ENCODE measurements at places on chromosomes 2 and 18.

DNA sequence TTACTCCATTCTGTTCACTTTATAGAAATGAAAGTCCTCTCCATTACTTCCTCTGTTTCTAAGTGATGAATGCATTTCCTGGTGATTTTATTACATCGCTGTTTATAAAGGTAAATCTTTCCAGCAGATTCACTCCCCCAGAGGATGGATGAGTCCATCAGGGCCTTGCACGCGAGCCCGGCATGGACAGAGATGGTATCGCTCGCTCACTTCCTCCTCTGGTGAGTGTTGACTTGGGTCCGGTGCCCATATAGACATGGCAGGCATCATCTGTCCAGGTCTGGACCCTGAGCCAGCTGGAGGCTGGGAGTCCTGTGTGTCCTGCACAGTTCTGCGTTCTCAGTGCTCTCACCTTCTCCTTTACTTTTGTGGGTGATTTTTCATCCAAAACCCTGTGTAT is 733.6 kb upstream of the SALL3 start:
- no peak for DNase-seq

DNA sequence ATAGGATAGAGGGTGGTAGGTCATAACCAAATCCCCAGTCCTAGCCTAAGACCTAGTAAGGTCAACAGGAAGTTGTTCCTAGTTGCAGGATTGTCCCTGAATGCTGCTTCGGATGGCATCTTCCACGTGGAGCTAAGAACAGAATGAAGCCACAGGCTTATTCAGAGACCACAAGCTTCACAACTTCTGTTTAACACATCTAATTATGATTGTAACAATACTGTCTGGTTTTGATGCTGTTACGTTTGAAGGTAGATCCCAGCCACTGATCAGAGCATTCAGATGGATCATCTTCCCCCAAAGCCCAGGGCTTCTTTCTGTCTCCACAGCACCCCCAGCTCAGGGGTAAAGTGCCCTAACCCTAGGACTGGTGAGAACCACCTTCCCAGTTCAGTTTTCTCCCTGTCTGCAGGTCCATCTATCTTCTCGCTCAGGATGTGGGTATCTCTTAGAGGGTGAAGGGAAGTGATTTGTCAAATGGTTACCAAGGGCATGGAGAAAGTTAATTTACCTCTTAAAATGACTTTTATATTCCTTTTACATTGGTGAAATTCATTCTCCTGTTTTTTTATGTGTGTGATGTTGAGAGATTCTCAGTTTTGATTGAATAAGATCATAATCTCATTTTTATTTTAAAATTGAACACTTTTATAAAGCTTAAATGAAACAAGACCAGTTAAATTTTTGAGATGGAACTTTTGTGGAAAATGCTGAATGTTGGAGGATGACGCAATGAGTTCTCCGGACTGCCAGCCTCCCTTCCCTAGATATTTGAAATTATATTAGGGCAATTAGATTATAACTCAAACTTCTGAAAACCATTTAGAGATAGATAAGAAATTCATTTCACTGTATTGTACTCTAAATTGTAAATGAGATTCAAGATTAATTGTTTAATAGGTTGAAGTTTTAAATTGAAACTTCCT is 66.5 kb downstream of the RHBDD1 start:
- DNase-seq, result no peak

- DNase-seq, result peak; percentile 5
Measured at GRCh38 chr2:196105951-196106350, 37.3 kb upstream of the DNAH7 start.

- DNase-seq, result no peak
Measured at GRCh38 chr2:114424699-114425098, 17.7 kb upstream of the DPP10 start.

DNA sequence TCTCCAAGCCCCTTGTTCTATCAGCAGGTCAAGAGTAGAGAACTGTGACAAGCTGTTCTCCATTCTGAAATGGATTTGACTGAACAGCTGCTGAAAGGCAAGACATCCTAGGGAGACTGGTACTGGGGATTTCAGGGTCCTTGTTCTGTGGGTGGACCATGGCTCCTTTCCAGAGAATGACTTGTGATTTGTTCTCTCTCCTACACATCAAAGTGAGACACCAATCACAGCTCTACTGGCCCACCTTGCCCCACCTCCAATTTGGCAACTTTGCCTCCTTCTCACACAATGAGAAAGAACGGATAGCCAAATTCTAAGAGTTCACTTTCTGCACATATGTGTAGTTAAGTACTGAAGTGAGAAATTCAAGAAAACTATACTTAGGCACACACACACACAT is 67.4 kb downstream of the BCL11A start:
- DNase-seq, result no peak

GRCh38 chr2:242013771-242014170 is 144.2 kb downstream of the RTP5 start:
- DNase-seq, result no peak

DNA sequence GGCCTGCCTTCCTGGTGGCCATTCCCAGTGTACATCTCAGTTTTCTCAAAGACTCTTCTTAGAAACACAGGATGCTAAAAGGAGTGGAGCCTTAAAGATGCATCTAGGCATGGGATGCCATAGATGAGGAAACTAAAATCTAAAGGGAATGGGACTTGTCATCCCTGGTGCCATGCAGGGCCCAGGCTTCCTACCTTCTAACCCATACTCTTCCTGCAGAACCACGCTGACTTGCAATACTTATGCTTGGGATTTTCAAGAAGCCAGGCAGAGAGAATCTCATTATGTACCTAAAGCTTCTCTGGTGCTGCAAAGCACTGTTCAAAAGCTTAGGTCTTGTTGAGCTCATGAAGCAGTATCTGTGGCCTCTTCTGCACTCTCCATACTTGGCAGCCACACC is 329.1 kb downstream of the CYRIA start:
- DNase-seq, result no peak

DNA sequence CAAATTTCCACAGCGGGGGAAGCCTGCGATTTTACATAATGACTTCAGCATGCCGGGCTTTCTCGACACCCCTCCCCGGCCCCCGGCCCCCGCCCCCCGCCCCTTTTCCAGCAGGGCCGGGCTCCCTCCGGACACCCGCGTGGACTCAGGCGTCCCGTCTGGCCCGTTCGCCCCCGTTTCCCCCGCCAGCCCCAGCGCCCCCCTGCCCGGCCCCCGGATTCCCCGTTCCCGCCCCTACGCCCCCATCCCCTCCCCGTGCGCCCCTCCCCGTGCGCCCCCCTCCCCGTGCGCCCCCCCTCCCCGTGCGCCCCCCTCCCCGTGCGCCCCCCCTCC is 456 bp upstream of the NFATC1 start:
- no peak for DNase-seq

DNA sequence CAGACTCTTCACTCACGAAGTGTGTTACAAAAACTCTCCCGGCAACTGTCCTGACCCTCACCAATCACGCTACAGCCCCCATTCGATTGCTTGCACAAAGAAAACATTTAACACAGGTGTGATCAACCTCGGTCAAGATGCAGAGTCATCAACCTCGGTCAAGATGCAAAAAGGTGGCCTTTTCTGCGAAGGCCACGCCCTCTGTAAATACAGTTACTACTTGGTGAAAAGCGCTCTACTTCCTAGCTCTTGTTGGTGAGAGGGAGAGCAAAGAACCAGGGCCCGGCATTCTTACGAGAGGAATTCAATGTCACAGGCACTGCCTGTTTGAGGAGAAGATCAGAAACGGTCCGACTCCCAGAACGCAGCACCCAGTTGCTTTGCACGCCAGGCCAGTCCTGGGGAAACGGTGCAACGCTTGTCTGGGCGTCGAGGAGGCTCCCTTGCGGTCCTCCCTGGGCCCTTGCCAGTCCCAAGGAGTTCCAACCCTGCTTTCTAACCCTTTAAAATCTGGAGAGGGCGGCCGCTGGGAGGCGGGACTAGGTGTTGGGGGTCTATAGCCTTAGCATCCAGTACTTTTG is 1.9 kb downstream of the PIEZO2 start:
- no peak for DNase-seq

DNA sequence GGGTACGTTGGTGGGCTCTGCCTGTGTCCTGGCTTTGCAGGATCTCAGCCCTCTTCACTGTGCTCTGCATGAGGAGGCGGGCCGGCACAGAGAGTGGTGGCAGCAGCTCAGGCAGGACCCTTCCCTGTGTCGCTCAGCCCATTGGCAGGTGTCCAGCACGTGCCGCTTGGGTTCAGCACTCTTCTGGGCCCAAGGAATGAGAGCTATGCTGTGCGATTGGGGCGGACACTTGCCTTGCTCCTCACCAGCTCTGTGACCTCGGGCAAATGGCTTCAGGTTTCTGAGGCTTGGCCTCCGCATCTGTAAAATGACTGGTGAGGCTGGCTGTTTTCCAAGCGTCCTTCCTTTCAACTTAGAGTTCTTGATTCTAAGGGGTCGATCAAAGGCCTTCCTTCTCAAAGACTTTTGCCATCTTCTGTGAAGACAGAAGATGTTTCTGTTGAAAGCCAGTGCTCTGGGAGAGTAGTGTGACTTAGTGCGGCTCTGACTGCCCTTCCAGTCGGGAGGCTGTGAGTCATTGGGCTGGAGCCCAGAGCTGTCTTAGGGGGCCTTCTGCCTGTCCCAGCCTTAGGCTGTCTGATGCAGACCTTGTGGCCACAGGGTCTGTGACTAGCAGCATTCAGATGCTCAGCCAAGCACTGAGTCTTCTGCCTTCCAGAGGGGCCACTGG is 35.6 kb downstream of the GLI2 start:
- DNase-seq, result no peak

DNA sequence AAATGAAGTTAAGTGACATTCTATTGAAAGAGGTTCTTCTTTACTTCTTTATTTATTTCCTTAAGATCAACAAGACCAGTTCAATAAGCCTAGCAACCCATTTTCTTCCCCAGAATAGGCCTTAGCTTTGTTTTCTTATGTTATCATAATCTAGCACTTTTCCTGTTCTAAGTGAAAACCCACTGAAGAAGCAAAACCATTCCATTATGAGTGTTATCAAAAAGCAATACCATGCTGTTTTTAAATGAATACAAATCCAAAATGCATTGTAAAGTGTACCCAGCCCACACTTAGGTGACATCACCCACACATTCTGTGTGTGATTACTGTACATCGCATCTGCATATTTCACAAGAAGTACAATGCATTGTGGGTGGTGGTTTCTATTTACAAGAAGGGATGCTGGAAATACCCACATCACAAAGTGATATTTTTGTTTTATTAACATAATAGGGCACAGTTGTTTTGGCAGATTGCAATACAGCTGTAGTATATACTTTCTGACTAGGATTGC is 679.5 kb downstream of the KCNJ3 start:
- DNase-seq, result no peak

GRCh38 chr2:121999264-121999663 is 243.8 kb downstream of the TSN start:
- DNase-seq, result no peak

- no peak for DNase-seq
Measured at GRCh38 chr18:74899554-74899953, 301.9 kb downstream of the ZNF407 start.

- DNase-seq, result peak; percentile 11
Measured at GRCh38 chr2:74835831-74836674, 2.1 kb downstream of the HK2 start.

GRCh38 chr2:205769879-205770278 is 87.6 kb downstream of the NRP2 start:
- DNase-seq, result no peak

DNA sequence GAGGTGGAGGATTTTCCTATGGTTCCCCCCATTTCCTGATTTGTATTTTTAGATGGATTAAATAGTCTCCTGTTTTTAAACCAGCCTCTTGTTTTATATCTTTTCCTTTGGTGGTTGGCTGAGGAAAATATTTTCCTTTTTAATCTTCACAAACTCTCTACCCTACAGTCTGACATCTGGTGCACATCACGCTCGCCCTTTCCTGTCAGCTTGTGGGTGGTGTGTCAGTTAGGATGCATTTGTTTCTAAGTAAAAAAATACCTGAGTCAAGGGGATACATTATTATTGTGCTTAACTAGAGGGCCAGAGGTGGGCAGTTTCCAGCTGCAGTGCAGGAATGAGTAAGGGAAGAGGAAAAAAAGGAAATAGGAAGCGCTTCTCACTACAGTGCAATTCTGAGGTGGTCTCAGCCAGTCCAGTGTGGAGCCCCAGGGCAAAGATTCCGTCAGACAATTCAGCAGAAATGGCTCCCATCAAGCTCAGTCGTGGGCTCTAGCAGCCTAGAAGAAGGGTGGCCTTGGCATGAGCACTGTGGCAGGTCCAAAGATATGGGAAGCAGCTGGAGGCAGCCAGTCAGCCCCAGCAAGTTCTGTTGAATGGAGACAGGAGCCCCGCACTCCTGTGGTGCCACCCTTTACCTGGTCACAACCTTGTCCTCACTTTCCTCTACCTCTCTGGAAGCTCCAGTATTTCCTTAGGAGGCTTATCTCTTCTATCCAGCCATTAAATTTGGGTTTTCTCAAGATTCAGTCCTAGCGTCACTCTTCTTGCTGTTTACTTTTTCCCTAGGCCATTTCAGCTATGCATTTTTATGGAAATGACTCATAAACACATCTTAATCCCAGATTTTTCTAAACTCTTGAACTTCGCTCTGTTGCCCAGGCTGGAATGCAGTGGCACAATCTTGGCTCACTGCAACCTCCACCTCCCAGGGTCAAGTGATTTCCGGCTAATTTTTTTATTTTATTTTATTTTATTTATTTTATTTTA is 18.5 kb downstream of the SFTPB start:
- DNase-seq, result no peak

- DNase-seq, result no peak
Measured at GRCh38 chr2:175626796-175627195, 375.3 kb downstream of the LNPK start.

GRCh38 chr2:127911737-127912136 is 26.0 kb upstream of the AMMECR1L start:
- DNase-seq, result no peak

DNA sequence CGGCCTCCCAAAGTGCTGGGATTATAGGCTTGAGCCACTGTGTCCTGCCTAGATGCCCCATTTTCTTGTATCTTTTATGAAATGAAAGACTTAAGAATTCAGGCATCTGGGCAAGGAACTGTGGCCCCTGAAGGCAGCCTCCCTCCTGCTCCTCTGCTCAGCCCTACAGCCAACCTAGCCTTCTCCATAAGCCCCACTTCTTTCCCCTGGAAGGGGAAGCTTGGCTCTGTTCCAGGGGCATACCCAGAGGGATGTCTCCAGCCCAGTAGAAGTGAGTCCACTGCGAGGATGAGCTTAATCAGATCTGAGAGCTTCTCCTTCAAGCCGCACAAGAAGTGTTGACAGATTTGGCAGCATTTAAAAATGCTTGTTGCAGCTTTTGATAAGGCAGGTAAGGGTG is 39.7 kb downstream of the RHOB start:
- DNase-seq, result no peak

DNA sequence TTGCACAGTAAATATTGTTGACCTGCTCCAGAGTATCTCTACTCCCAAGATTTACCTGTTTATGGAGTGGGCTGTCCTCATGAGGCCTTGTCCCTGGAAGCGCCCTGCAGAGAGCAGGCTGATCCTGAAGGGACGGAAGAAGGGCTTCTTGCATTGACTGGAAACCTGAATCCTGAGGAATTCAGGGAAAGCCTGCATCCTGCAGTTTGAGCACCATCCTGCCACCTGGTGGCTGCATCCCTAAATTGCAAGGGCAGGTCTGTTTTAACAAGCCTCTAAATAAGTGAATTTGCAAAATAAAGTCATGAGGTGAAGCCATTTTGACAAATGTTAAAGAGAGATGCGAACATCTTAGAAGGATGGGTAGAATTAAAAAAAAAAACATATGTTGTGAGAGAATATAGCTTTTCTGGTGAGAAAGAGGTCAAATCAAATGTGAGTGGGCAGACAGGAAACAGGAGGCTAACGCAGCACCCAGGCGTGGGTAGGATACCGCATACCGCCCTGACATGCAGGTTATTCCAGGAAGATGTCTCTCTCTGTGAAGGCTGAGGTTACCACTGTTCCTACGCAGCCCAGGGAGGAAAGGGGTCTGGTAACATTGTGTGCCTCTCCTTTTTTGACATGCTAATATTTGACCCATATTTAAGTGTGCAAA is 754.9 kb downstream of the RNF144A start:
- DNase-seq, result no peak

- DNase-seq, result no peak
Measured at GRCh38 chr18:79373736-79374135, 22.0 kb upstream of the NFATC1 start.
